NCI-H187 (cell line): ENCODE measurements at places on chromosomes 16 and 17.

DNA sequence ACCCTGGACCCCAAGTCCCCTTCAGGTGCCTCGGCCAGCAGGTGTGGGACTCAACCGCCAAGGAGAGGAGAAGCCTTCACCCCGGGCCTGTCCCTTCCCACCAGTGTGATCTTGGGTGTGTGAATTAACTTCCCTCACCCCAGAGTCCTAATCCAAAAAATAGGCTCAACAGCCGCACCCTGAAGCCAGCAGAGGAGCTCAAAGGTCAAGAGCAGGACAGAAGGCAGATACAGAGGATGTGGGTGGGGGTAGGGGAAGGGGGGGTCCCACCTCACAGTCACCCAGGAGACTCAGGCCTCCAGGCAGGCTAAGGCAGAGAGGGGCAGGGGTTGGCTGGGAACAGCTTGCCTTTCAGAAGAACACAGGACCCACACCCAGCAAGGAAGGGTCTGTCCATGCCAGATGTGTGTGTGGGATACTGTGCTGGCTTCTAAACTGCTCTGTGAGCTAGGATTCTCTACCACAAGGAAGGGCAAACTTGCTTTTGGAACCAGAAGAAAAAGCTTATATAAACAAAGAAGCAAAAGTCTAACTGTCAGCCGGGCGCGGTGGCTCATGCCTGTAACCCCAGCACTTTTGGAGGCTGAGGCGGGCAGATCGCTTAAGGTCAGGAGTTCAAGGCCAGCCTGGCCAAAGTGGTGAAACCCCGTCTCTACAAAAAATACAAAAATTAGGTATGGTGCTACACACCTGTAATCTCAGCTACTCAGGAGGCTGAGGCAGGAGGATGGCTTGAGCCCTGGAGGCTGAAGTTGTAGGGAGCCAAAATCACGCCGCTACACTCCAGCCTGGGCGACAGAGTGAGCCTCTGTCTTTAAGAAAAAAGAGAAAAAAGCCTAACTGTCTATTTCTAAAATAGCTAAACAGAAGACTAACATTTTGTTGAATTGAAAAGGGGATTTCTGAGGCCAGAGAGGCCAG, 4.6 kb downstream of the PIEZO1 start:
- no peak for DNase-seq

- DNase-seq: no peak
Measured at GRCh38 chr17:49696233-49696761, 11.5 kb downstream of the SLC35B1 start.

DNA sequence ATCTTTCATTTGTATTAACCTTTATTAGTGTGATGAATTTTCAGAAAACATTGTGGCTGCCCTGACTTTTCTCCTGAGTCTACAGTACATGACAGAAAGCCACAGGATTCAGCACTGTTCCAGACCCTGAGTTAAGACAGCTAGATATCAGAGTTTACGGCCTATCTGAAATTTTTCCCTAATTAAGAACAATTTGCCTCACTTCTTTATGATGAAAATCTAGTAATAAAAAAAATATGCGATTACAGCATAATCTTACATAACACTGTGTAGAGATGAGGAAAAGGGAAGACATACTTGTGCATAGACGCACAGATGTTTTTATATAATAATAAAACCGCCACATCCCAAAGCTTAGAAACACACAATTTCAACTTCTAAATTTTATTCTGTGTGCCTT, 7.3 kb downstream of the SPOP start:
- no peak for DNase-seq

GRCh38 chr16:87608400-87608985, 6.2 kb downstream of the JPH3 start:
- DNase-seq: no peak

- DNase-seq: no peak
Measured at GRCh38 chr16:55562936-55563335, 3.5 kb upstream of the CAPNS2 start.

DNA sequence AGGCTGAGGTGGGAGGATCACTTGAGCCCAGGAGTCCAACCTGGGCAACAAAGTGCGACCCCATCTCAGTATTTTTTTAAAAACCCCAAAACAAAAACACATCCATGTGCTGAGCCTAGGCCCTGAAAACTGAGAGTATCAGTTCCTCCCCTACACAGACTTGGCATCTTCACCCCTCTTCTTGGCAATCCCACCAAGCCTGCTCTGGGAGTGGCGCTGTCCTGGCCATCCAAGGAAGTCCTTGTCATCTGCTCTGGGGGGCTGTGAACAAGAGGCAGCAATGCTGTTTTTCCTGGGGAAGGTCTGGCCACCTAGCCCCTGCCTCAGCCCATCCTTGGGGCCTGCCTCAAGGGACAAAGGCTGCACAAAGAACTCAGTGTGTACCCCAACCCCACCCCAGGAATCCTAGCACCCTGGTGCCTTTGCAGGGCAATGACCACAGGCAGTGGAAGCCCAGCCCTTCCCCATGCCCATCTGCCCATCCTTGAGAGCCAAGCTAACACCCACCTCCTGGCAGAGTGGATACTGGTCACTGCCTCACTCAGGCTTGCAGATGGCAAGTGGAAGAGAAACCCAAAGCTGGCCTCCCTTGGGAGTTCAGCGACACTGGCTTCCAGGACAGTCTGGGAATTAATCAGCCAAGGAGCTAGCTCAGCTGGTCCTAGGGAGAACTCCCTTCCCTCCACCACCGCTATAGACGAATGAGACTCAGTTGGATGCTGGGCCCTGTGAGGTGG, 14.8 kb upstream of the GFOD2 start:
- no peak for DNase-seq

- no peak for DNase-seq
Measured at GRCh38 chr16:4316108-4316863, 419 bp downstream of the GLIS2 start.

- DNase-seq: peak; percentile 54
Measured at GRCh38 chr17:82440991-82441627, 9.4 kb downstream of the CYBC1 start.

- DNase-seq: no peak
Measured at GRCh38 chr17:67322042-67322787, 44.2 kb downstream of the PSMD12 start.

GRCh38 chr17:52419229-52419641, 260.7 kb upstream of the CA10 start:
- no peak for DNase-seq

DNA sequence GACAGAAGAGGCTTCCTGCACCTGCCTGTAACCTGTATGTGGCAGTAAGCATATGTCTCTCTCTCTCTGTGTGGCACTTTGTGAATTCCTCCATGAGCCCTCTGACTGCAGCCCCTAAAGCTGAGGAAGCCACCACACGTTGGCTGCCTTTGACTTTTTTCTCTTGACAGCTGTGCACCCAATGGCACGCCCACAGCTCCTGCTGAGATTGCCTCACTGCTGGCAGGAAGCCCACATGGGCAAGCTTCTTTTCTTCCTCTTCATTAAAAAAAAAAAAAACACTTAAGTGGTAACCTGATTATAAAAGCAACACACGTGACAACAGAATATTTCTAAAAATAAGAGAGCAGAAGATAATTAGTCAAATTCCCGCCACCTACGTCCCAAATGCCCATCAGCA, 34.0 kb upstream of the PIRT start:
- no peak for DNase-seq

DNA sequence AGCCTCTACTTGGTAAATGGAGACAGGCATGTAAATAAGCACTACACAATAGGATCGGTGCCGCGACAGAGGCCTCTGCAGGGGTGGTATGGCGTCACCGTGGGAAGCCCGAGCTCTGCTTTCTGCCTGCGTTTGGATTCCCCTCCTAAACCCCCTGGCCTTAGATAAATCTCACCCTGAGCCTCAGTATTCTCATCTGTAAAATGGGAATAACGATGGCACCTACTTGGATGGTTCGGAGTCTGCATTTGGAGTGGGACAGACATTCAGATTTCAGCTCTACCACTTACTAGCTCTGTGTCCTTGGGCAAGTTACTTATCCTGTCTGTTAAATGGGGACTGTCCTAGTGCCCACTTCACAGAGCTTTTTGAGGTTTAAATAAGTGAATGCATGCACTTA, 42.8 kb upstream of the TNRC6A start:
- no peak for DNase-seq

DNA sequence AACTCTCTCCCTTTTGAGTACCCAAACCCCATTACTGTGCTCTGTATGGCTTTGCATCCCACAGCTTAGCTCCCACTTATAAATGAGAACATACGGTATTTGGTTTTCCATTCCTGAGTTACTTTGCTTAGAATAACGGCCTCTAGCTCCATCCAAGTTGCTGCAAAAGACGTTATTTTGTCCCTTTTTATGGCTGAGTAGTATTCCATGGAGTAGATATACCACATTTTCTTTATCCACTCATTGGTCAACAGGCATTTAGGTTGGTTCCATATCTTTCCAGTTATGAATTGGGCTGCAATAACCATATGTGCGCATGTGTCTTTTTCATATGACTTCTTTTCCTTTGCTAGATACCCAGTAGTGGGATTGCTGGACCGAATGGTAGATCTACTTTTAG, 19.9 kb upstream of the SYT17 start:
- DNase-seq: no peak

DNA sequence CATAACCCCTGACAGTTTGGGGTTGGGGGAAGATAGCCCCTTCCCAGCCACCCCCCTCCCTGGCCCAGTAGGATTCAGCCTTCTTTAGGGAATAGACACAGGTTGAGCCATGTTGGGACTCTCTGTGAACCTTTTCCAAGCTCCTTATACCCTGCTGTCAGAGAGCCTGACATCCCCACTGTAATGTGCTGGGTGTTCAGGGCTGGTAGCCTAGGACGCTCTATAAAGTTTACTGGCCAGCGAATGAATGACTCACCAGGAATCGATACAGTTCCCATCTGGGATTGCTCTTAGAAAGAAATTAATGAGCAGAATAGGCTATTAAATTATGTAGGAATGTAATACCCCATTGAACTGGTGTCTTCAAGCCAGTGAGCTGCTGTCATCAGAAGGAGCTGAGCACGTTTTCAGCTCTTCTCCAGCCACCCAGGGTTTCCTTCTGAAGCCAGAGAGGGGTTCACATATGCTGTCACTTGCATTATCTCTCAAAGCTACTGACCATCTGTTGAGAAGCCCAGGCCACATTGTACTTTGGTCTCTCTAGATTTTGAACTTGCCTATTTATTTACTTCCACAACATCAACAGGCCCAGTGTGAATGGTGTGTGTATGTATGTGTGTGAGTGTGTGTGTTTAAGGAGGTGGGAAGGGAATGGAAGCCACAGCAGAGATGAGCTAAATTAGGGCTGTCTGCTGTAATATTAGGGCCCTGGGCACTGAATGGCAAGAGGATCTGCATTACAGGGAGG, 64.9 kb downstream of the SPACA3 start:
- no peak for DNase-seq

GRCh38 chr17:56740481-56740880, 93.2 kb downstream of the C17orf67 start:
- DNase-seq: no peak

- no peak for DNase-seq
Measured at GRCh38 chr17:38574712-38575111, 31.0 kb downstream of the SRCIN1 start.

- no peak for DNase-seq
Measured at GRCh38 chr17:29628644-29629043, 5.9 kb upstream of the CORO6 start.

GRCh38 chr17:51461578-51462004, 201.2 kb downstream of the UTP18 start:
- DNase-seq: peak; percentile 33
